Muscle of back (tissue), 13 donors: ENCODE measurements at places on chromosomes 1 and 21. TPM values are rescaled to one million over a fixed set of nuclear protein-coding genes. Genes with fewer than 3 reads are reported as not detected.

- no peak for DNase-seq
These were observed 304.0 kb downstream of the HHIPL2 start for GRCh38 chr1:222243902-222244301.

DNA sequence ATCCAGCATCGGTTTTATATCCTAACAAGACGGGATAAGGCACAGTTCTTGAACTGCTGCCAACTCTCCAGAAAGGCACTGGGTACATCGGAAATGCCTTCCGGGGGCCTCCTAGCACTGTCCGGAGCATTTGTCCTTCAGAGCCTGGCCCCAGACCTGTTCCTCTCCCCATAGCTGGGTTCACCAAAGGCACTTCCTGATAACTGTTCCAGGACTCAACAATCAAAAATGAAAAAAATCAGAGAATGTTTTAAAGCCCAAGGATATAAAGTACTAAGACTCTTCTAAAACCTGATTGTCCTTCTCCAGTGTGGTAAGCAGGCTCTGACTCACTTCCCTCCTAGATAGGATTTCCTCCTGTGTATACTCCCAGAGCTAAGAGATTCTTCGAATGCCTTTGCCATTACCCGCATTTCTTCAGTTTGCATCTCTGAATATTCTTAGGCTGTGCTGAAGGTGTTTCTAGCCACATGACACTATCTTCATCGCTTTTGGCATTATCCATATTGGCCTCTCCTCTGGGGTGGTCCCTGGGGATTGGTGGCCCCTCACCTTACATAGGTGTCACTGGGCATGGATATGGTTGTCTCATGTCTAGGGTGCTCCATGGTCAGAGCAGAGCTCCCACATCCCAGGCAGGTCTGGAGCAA lies 112.9 kb downstream of the ZBTB18 start:
- peak; percentile 93 for DNase-seq

DNA sequence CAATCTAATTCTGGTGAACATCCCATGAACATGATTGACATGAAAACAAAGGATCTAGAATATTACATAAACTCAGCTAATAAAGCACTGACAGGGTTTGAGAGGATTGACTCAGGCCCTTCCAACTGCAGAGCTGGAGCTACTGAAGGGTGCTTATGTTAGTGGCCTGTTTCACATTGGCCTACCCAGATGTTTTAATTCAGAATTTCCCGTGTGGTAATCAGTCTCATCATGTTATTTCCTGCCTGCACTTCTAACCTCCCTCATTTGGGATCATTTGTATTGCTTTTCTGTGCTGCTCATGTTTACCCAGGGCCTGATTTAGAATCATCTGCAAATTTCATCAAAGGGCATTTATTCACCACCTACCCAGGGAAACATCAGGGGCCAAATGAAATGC lies 270.3 kb downstream of the PLPP3 start:
- no peak for DNase-seq

GRCh38 chr1:204127597-204128242 lies 24.1 kb downstream of the ETNK2 start:
- DNase-seq = peak; percentile 43

DNA sequence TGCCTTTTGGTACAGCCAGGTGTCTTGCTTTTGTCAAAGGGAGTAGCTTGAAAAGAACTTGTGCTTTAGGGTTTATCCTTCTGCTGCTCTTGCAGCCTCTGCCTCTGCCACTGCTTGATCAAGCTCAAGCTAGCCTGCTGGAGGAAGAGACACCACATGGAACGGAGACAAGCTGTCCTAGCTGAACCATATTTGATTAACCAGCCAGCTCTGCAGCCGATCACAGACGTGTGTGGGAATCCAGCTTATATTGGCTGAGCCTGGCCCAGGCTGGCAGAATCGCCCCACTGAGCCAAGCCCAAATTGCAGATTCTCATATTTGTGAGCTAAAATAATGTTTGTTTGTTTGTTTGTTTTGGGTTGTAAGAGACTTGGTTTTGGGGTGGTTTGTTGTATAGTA lies 18.7 kb upstream of the FAM78B start:
- no peak for DNase-seq

- DNase-seq = peak; percentile 59
These were observed 7.6 kb downstream of the CHODL start for GRCh38 chr21:18252256-18252655.

GRCh38 chr1:99872063-99872462 lies 21.9 kb downstream of the AGL start:
- DNase-seq = no peak

DNA sequence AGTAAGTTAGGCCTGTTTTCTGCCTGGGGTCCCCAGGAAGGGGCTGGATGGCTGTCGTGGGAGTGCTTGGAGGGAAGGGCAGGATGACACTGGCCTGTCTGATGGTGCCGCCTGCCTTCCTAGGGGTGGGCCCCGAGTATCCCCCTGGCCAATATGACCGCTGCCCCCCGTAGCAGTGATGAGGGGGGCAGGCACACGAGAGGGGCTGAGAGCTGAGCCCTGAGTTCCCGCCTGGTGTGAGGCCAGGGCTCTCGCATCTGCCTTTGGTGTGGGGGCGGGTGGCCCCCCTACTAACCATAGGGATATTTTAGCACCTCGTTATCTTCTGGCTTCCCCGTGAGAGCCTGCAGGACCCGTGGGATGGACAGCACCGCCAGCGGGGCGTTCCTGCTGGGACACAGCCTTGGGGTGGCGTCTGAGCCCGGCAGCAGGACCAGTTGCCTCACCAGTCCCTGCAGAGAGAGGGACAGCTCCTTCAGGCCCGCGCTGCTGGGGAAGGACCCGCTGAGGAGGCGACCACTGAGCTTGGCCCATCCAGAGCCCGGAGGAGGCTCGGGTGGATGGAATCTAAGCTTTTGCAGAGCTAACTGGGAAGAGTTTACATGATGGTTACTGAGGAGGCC lies 10.4 kb downstream of the KRTAP10-1 start:
- no peak for DNase-seq

- DNase-seq = peak; percentile 66
These were observed 46.2 kb upstream of the ZC3H11B start for GRCh38 chr1:219659005-219659600.

DNA sequence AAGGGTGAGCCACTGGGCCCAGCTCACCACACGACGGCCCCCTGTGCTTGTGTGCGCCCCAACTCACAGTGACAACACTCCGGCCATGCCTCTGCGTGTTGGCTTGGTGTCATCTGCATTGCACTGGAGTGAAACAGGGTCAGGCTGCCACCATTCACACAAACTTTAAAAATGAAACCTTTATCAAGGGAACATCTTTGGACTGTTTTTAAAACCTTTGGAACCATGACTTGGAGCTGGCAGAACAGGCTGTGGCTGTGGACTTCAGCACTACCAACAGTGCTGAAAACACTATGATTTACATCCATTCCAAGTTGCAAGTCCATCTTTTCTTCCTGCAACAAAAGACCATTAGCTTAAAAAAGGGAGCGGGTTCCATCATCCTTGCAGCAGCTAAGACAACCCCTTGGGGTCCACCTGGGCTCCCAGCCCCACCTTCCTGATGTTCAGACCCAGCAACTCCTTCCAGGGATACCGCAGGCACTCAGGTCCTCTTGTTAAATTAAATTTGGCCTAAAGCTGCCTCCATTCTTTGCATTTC lies 25.6 kb downstream of the POFUT2 start:
- no peak for DNase-seq

GRCh38 chr1:180981596-180982387 lies 40.9 kb downstream of the STX6 start:
- DNase-seq = no peak

DNA sequence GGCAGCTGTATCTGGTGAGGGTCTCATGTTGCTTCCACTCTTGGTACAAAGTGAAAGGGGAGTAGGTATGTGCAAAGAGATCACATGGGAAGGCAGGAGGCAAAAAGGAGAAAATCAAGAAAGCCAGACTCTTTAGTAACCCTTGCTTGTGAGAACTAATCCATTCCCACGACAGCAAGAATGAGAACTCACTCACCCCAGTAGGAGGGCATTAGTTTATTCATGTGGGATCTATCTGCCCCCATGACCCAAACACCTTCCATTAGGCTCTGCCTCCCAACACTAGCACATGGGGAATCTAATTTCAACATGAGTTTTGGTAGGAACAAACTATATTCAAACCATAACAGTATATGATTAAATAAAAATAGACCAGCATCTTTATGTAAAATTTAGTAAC lies 57.6 kb downstream of the ZNHIT6 start:
- no peak for DNase-seq

DNA sequence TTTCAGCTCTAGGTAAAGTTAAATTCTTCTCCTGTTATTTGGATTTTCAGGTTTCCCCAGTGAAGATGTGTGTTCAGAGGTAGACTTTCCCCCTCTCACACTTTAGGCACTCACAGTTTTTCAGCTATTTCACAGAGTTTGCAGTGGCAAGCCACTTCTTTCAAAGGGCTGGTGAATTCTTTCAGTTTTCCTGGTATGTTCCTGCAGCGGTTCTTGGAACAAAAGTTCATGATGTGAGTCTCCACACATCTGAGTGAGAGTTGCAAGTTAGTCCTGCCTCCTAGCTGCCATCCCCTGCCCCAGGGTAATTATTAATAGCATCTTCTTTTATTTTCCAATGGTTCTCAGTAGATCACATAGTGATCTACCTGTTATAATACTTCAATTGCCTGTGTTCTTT lies 27.3 kb upstream of the CD84 start:
- DNase-seq = no peak

GRCh38 chr1:114154963-114155322 lies 1.3 kb upstream of the SYT6 start:
- DNase-seq = no peak

DNA sequence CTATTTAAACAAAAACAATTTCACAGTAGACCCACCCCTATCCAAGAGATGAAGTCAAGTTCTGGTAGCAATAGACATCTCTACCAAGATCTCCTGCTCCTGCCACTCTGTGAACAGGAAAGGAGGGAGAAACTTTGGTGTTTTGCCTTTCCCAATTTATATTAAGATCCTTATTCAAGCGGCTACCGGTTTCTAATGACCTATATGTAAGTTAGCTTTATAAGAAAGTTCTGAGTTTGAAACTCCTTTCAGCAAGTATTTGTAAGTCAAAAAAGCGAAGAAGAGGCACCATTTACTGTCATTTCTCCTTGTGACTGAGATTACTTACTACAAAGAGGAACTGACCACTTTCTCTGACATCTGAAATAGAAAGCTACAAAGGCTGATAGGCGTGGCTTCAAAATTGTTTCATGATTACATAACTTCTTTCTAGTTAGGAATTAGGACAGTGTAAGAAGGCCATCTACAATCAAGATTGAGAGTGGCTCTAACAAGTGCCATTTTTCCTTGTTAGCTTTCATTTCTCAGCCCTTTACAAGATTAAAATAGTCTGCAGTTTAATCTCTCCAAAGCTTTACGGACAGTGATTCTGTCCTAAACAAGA lies at the start of gene MNDA:
TSS of gene MNDA (plus strand) at position 448 of the 604 bp plus-strand sequence. CDS start 10,803 bp downstream, outside the sequence.
- DNase-seq = peak; percentile 4

DNA sequence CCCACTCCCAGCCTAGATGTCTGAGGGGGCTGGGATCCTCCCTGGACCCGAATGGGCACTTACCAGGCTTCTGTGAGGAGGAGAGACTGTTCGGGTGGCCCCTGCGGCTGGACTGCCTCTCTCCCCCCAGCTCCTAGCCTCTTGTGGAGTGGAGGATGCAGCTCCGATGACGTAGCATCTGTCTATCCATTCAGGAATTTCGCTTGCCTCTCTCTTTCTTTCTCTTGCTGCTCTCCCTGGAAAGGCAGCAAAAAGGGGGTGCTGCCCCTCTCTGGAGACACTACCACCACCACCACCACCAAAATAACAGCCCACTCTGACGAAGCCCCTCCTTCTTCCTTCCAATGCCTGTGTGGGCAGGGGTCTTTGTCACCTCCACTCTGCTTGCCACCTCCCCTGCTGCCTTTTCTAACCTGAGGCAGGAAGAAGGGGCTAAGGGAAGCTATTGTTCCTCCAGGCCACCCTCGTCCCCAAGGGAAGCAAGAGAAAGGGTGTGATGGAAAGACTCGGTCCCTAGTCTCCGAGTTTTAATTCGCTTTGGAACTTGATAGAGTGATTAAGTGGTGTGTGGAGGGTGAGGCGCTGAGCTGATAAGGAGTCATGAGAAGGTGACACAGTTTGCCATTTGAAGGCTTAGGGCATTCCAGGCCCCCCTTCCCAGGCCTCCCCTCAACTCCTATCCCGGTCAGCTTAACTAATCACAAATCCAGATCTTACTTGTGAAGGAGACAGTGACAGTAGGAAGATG lies 60.5 kb downstream of the RHBG start:
- no peak for DNase-seq

DNA sequence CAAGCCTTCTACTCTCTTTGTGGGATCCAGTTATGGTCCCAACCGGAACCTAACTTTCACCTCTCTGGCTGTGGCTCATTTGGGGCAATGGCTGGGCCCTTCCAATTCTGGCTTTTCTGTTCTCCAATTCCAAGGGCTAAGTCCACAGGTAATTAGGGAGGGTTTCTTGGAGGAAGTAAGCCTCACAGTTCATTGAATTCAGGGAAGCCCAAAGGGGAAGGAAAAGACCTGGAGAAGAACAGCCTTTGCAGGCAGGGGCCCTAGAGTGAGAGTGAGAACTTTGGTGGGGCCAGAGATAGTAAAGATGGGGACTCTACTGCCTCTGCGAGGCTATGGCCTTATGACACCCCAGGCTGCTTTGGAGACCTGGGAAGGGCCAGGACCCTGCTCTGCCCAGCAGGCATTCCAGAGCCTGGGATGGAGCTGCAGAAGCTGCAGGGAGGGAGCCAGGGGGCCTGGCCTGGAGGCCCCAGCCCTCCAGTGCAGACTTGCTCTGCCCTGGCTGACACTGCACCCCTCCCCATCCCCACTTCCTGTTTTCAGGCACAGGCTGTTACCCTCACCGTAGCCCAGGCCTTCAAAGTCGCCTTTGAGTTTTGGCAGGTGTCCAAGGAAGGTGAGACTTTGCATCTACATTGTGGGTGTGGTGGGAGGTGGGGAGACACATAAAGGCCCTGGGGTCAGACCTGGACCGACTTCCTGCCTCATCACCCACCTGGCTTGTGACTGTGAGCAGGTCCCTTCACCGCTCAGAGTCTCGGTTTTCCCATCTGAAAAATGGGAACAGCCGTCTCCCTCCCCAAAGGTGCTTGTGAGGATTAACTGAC lies 18.9 kb downstream of the LDLRAP1 start:
- no peak for DNase-seq

DNA sequence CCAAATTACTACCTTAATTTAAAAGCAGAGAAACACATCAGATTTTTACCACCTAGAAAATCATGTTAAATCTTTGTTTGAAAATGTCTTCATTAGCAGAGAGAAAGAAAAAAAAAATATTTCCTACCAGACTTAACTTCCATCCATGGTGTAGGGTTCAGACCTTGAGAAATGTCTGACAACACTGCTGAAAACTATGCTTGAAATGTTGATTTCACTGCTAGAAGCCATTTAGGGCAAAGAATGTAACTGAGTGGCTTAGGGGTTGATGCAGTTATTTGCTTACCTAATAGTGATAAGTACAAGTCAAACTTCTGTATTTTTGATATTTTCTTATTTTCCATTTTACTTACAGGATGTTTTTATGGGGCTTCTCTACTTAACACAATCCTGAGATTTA lies 495.6 kb upstream of the NEGR1 start:
- no peak for DNase-seq

The CNIH3 gene
- polyA plus RNA-seq = 2.2 TPM

The RGS16 gene
- 10.8 TPM for polyA plus RNA-seq

The KDF1 gene
- not detected for polyA plus RNA-seq

The S1PR1 gene
- 14.8 TPM for polyA plus RNA-seq

The YY1AP1 gene
- 57.0 TPM for polyA plus RNA-seq

The TLR5 gene
- 3.7 TPM for polyA plus RNA-seq

The TRMT13 gene
- 32.0 TPM for polyA plus RNA-seq

The RIMS3 gene
- 0.42 TPM for polyA plus RNA-seq

The CYP4A22 gene
- not detected for polyA plus RNA-seq

The DCST1 gene
- 0.34 TPM for polyA plus RNA-seq

The ATP6V1G3 gene
- not detected for polyA plus RNA-seq

The FTCD gene
- 0.35 TPM for polyA plus RNA-seq
